ENCODE measurements at places on chromosomes 4 and X.
A peak's percentile ranks its signal among the peaks of the same experiment; 100 is the strongest.

DNA sequence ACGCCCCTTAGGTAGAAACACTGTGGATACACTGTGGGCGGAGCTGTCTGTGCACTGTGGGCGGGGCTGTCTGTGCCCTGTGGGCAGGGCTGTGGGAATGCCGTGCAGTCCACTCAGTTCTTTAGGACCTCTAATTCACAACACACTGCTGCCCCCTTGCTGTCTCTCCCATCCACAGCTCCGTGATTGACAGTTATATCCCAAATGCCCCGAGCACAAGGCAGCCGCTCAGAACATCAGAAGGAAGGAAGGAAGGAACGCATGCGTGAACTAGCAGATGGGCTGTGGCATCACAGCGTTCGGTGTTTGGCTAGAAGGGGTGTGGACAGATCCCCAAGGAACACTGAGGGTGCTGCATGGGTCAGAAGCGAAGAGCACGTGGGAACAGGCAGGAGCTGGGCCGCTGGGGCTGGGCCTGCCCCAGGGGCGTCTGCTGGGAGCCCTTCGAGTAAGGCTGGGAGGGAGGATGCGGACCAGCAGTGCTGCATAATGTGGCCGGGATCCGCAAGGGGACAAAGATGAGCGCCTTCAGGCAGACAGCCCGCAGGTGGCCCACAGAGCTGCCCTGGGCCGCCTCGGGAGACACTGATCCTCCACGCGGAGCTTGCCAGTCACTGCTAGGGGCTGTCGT, 29.8 kb downstream of the ACOX3 start:
- peak; percentile 66 for DNase-seq

GRCh38 chr4:95821867-95822266, 18.0 kb upstream of the PDHA2 start:
- DNase-seq = no peak

- no peak for DNase-seq
These were observed 137.5 kb downstream of the RASL11B start for GRCh38 chr4:52999626-53000025.

DNA sequence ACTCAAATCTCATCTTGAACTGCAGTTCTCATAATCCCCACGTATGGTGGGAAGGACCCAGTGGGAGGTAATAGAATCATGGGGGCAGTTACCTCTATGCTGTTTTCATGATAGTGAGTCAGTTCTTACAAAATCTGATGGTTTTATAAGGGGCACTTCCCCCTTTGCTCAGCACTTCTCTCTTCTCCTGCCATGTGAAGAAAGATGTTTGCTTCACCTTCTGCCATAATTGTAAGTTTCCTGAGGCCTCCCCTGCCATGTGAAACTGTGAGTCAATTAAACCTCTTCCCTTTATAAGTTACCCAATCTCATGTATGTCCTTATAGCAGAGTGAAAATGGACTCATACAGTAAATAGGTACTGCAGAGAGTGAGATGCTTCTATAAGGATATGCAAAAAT, 1050.6 kb upstream of the GRIA3 start:
- DNase-seq = no peak

GRCh38 chr4:169690787-169691186, 67.0 kb downstream of the HPF1 start:
- no peak for DNase-seq

DNA sequence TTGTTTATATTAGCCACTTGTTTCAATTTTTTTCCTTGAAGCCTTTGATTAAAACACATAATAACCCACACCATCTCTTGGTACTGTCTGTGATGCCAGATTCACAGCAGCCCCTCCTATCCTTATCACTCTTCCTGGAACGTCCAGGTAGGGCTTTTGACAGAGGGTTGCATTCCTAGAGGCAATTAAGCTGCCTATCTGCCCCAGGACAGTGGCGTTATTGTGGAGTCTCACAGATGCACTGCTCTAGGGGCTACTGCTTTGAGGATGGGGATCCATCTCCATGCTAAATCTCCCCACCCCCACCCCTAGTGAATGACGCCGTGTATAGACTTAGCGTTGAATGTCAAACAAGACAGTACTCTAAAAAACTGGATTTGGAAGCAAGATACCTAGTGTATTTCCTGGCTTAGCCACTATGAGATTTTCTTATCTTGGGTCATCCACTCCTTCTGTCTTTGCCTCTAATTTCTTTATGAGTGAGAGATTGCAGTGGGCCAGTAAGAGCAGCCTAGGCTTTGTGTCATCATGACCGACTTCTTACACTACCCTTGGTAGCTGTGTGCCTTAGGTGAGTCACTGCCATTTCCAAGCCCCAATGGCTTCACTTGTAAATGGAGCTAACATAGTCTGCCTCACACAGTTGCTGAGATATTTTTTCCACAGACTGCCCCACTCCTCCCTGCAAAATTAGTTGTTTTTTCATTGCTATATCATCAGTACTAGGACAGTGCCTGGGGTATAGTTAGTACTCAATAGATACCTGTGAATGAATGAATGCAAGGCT, 90.9 kb downstream of the EGF start:
- no peak for DNase-seq

- no peak for DNase-seq
These were observed 13.2 kb downstream of the IQSEC2 start for GRCh38 chrX:53268173-53268572.

- no peak for DNase-seq
These were observed 580.6 kb downstream of the INPP4B start for GRCh38 chr4:142265536-142265935.

DNA sequence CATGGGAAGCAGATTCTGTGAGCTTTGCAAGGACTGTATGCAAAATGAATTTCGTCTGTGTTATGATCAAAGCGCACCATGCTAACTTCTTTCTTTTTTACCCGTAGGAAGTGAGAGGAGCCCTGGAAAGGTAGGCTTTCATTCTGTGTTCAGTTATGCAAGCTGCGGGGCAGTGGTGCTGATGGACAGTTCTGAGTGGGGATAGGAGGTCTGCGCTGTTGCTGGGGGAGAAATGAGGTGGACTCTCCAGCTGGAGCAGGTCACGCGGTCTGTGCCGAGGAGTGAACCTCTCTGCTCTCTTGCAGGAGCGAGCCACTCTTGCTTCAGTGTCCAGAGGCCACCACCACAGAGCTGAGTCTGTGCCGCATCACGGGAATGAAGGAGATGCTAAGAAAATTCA, 4.5 kb downstream of the TRIML1 start:
- DNase-seq = no peak

- peak; percentile 17 for DNase-seq
These were observed 32.4 kb downstream of the FGFRL1 start for GRCh38 chr4:1043651-1044468.

- DNase-seq = no peak
These were observed 299.9 kb downstream of the UNC5C start for GRCh38 chr4:95248720-95249425.

DNA sequence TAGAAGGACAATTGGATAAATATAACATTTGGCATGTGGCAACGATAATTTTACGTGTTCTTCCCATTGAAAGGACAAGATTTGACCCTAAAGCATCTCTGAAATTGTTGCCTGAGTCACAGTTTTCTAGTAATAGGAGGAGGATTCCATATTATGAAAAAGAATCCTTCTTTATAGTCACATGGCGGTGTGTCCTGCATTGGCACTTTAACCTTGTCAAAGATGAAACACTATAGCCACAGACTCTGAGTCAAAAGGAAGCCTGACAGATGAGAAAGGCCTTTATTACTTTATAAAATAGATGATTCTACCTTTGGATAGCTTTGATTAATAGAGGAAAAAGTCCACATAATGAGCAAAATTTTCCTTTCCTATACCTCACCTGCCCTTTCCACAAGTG, 11.5 kb downstream of the LNX1 start:
- no peak for DNase-seq

GRCh38 chrX:130778773-130779172, 124.2 kb downstream of the ENOX2 start:
- DNase-seq = no peak

GRCh38 chrX:48606091-48606490, 8.8 kb downstream of the WDR13 start:
- no peak for DNase-seq

DNA sequence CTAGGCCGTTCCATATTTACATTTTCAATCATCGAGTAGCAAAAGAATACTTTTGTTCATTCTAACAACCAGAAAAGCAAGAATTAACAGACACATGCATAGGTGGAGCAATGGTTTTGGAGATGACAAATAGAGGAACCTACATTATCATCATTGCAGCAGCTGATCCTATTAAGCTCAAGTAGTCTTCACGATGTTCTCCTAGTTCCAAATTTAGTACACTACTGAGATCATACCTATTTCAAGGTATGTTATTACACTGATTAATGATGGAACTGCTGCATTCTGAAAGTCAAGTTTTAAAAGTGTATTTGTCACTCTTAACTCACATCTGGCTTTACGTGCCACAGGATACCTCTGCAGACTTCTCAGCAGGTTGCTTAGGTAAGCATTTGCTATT, 87.4 kb downstream of the ADGRA3 start:
- DNase-seq = no peak

DNA sequence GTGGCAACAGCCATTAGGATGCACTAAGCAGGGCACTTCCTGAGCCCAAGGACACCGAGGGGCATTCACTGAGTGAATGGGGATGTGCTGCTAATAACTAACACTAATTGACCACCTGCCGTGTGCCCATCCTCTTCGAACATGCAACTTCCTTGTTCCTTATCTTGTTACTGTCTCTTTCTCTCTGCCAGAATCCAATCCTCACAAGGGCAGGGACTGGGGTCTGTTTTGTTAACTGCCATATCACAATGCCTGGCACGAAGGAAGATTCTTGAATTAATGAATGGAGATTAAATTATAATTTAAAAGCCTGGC, 1.3 kb downstream of the ERAS start:
- no peak for DNase-seq

DNA sequence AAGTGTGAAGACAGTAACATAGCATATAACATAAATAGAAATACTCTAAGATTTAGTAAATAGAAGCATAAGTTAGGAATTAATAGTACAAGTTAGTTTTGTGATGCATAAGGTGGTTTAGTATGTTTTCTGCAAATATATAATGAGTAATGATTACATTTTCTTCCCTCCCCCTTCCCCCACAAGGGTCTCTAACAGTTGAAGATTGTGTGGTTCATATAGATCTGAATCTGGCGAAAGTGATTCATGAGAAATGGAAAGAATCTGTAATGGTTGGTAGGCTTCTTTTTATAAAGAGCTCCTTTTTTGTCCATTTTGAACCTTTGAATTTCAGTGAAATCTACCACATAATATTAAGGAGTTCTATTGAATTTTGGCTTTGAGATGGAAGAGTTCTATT, 66.3 kb downstream of the N4BP2 start:
- DNase-seq = no peak

GRCh38 chr4:41212616-41213203, 1.6 kb downstream of the APBB2 start:
- peak; percentile 74 for DNase-seq

GRCh38 chrX:17990532-17990931, 129.4 kb upstream of the RAI2 start:
- no peak for DNase-seq

- DNase-seq = no peak
These were observed 28.6 kb upstream of the KIAA0232 start for GRCh38 chr4:6753891-6754290.

DNA sequence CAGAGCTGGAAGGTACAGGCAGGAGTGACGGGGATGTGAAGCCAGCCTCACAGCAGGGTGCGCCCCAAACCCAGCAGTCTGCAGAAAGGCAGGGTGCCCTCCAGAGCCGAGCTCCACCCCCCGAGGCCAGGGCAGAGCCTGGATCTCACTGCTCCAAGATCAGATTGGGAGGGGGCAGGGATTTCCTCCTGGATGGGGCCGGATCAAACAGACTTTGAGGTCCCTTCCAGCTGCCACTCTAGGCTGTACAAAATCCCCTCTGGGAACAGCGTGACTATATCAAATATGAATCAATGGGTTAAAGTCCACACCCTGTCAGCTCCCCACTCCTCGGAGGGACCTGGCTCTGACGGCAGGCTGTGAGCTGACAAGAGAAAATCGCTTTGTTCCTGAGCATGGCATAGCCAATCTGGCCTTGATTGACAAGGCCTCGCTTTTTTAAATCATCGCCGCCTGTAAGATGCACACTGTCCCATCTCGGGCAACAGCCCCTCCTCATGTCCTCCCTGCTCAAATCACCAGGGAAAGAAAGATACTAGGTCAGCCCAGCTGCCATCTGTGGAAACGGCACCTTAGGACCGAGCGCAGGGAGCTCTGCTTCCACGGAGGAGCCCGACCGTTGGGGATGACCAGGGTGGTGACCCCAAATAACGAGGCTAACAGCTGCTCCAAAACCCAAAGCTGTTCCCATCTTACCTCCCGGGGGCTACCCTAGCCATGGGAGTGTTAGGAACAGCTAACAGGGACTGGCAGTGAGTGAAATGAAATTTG, 39.9 kb downstream of the PSAPL1 start:
- DNase-seq = no peak

DNA sequence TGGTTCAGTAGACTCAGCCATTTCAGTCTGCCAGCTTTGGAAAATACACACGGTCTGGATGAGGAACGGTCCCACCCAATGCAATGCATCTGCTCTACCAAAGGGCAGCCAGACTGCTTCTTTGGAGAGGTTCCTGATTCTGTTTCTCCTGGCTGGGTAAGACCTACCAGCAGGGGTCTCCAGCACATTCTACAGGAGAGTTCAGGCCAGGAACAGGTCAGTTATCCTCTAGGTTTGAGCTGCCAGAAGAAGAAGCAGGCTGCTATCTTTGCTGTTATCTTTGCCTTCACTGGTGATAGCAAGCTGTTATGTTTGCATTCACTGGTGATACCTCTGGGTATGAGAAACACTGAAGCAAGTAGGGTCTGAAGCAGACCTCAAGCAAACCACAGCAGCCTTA, 45.5 kb upstream of the PBDC1 start:
- DNase-seq = peak; percentile 42

DNA sequence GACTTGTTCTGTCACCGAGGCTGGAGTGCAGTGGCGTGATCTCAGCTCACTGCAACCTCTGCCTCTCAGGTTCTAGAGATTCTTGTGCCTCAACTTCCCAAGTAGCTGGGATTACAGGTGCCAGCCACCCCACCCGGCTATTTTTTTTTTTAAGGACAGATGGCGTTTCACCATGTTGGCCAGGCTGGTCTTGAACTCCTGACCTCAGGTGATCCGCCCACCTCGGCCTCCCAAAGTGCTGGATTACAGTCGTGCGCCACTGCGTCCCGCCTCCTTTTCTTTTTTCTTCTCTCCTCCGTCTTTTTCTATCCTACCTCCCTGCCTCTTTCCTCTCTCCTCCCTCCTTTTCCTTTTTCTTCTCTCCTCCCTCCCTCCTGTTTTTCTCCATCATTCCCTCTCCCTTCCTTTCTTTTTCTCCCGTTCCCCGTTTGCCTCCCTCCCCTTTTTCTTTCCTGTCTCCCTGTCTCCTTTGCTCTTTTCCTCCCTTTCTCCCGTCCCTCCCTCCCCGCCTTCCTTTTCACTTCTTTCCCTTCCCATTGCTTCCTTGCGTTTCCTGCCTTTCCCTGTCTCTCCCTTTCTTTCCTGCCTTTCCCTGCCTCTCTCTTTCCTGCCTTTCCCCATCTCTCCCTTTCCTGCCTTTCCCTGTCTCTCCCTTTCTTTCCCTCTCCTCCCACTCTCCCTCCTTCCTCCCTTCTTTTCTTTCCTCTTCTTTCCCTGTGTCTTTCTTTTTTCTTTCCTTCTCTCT, 2.1 kb upstream of the SLC25A6 start:
- no peak for DNase-seq

All from KBM-7 (cell line).